ENCODE measurements at places on chromosomes 13 and 19.

DNA sequence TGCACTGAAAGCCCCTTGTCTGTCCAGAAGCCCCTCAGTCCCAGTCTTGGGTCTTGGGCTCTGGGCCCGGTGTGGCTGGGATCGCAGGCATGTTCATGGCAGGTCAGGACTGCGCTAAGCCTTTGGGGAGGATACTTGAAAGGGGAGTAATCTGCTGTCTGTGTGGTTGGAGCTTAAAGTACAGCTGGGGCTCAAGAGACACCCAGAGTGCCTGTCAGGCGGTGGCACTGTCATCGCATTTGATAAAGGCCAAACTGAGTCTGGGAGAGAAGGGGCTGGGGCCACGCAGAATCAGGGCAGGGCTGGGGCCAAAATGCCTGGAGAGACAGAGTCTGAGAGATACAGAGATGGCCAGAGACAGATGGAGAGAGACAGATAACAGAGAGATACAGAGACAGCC, 4.2 kb upstream of the CILP2 start:
- DNase-seq: no peak

DNA sequence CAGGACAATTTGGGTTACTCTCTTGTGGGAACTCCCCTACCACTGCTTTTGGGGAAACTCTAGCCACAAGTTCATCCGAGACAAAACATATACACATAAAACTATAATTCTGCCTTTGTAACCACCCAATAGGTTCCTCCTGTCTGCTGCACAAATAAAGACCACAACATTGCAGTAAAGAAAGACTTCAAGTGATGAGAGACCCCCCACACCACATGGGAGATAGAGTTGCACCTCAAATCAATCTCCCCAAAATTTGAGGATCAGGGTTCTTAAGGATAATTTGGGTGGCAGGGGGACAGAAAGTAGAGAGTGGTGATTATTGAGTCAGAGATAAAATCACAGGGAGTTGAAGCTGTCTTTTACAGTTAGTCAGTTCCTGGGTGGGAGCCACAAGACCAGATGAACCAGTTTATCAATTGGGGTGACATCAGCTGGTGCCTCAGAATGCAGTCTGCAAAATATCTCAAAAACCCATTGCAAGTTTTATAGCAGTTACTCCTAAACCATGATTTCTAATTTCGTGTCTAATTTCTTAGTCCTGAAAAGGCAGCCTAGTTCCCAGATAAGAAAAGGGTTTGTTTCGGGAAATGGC, 1348.5 kb downstream of the PCDH9 start:
- DNase-seq: no peak

DNA sequence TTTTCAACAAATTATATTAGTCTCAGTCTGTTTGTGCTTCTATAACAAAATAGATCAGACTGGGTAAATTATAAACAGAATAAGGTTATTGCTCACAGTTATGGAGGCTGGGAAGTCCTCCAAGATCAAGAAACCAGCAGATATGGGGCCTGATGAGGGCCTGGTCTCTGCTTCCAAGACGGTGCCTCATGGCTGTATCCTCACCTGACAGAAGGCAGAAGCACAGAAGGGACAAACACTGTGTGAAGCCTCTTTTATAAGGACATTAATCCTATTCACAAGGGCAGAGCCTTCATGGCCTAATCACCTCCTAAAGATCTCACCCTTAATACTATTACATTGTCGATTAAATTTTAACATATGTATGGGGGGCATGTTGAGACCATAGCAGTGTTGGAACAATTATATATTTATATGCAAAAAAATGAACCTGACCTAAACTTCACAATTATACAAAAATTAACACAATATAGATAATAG, 12.7 kb downstream of the F10 start:
- no peak for DNase-seq

DNA sequence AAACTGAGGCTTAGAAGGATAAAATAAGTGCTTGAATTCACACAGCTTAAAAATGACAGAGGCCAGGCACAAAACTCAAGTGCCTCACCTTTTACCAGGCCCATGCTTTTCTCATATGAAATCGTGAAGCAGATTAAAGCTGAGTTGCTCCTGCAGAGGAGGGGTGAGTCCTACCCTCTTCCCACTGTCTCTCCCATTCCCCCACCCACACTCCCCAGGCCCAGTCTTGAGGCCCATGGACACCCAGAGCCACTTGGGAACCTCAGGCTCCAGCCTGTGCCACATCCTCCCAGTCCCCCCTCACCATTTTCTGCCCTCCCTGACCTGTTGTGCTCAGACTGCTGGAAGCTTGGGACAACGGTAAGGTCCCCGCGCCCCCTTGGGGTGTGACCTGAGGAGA, 17.5 kb downstream of the ZNF574 start:
- DNase-seq: no peak

DNA sequence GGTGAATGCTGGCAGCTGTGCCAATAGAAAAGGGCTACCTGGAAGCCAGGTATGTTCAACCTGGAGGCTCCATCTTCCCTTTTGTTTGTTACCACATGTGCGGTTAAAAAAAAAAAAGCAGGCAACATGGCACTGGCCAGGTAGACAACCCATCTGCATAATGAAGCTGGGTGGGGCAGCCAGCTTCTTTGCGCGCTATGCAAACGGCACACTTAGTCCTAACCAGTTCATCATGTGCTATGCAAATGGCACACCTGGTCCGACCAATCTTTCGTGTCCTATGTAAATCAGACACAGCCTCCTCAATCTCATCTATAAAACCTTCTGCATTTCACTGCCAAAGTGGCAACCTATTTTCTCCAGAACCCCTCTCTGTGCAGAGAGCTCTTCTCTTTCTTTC, 11.3 kb upstream of the IGSF23 start:
- DNase-seq: no peak

DNA sequence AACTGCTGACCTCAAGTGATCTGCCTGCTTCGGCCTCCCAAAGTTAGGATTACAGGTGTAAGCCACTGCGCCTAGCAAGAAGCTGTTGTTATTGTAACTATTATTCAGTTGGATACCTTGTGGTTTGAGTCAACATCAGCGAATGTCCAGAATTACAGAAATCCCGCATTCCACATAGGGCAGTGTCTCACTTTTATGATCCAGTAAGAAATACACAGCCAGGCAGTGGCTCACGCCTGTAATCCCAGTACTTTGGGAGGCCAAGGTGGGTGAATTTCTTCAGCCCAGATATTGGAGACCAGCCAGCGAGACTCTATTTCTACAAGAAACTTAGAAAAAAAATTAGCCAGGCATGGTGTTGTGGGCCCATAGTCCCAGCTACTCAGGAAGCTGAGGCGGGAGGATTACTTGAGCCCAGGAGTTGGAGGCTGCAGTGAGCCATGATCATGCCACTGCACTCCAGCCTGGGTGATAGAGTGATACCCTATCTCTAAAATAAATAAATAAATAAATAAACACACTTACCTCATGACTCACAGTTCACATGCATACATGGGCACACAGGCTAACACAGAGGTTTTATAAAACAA, 43.8 kb downstream of the SPTBN4 start:
- DNase-seq: no peak

GRCh38 chr13:28496188-28496564, 1.2 kb upstream of the FLT1 start:
- no peak for DNase-seq

- DNase-seq: no peak
Observed at GRCh38 chr13:97539651-97540610, 106.0 kb downstream of the RAP2A start.

DNA sequence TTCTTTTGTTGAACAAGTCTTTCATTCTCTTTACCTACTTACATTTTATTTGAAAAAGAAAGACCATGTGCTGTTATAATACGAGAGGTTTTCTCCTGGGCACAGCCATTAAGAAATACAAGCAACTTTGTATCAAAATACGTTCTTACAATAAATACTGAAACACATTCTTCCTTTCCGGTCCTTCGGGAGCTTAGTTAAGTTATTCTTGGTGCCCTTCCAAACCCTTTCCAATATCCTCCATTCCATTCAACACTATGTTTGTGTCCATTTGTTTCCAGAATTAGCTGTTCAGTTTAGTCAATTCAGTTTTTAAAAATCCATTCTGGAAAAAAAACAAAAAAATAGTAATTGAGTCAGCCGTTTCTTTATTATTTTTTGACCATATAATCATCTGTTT, 746.8 kb upstream of the SLC10A2 start:
- no peak for DNase-seq

GRCh38 chr13:91661692-91662490, 263.5 kb downstream of the GPC5 start:
- no peak for DNase-seq

GRCh38 chr19:52034051-52034728, 6.0 kb upstream of the ZNF614 start:
- no peak for DNase-seq

GRCh38 chr13:44363631-44364344, 9.8 kb upstream of the SERP2 start:
- no peak for DNase-seq

GRCh38 chr19:10009714-10010224, 535 bp downstream of the COL5A3 start:
- no peak for DNase-seq

- DNase-seq: no peak
Observed at GRCh38 chr19:7792281-7792680, 29.2 kb downstream of the CLEC4M start.

Data from AG09319 (cell line).